Skin of body (tissue), 3 donors: ENCODE measurements at places on chromosomes 13 and 19.

DNA sequence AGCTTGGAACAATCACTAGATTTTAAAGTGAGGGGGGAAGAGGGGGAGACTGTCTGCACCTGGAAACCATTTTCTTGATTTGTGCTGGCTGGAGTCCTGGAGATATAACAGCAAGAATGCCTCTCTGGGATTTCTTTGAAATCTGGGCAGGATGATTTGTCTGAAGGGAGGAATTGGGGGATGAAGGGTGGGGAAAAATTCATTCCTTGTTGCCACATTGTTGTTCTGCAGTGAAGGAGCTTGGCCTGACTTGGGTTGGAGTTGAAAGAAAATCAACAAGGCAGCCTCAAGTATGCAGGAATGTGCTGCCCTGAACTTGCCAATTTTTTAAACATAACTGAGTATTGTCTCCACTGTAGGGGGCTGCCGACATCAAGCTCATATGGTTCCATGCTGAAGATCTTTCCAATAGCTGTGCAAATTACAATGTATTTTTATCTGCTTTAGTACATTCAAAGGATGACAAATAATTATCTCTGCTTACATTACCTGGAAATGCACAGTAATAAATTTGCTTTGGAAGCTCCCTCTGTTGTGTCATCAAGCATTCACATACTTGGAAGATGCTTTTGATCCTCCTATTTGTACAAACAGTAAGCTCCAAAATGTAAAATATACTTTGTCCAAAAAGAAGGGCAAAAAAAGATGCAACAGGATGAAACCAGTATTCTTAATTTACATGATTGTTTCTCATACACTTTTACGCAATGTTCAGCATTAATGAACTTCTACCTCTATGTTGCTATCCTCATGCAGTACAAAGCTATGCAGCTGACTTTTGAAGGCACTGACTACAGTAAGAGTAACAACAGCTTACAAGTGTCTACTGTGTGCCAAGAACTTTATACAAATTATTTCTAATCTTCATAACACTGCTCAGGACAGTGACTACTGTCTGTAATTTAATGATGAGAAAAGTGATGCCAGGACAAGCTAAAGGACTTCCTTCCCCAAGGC, 627.9 kb upstream of the KLF12 start:
- peak; percentile 85 for DNase-seq

DNA sequence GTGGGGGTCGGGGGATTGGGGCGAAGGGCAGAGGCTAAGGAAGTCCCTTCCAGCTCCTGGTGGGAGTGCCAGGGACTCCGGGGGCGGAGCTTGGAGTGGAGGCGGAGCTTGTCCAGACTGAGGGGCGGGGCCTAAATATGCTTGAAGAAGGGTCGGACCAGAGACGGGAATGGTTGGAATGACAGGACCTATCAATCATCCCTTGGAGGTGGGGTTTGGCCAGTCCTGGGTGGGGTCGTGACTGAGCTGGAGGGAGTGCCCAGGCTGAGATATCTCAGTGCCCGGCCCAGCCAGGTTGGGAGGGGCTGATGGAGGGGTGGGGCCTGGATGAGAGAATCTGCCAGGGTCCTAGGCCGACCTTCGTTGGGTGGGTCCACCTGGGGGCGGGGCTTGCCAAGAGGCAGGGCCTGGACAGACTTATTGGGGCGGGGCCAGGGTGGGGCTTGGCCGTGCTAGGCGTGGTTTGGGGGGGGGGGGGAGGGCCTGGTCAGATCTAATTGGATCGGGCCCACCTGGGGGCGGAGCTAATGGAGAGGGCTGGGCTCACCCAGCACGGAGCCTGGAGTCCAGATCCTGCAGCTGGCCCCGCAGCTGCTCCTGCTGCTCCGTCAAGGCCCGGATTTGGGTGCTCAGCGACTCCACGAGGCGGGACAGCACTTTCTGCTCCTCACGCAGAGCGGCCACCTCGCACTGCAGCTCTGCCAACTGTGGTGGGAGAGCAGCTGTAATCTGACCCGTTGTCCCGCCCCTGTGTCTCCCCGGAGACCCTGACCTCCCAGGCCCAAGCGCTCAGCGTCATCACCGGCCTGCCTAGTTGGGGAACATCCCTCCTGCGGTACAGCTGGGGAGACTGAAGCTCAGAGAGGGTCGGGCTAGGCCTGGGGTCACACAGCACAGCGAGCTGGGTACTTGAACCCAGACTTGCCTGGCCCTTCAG, 2.6 kb upstream of the WIZ start:
- peak; percentile 84 for DNase-seq

- DNase-seq = no peak
These were observed 4.5 kb downstream of the KCNN4 start for GRCh38 chr19:43776286-43776685.

DNA sequence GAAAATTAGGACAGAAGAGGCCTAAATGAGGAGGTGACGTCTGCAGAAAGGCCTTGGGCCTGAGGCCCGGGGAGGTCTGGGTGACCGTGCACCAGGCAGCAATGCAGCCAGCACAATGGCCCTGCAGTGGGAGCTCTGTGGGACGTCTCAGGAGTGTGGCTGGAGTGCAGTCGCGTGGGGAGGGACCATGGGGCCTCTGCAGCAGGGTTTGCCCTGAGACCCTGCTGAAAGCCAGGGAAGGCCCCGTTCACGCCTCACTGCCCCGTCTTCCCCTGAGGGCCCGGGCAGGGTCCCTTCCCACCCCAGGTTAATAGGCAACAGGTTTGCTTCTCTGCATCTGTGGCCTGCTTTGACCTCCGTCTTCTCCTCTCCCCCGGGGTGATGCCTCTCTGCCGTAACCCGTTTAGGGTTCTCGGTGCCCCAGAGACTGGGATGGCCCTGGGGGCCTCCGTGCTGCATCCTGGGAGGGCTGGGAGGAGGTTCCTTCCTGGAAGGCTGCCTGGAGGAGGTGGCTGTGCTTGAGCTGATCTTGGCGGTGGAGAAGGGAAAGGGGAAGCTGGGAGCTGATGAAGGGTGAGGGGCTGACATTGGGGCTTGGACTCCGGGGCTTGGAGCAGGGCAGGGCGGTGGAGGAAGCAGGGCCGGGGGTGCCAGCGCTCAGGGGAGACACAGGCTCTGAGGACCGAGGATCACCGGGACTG, 9.7 kb downstream of the PALM start:
- no peak for DNase-seq

GRCh38 chr19:32818536-32818935, 51.0 kb downstream of the SLC7A9 start:
- no peak for DNase-seq

- no peak for DNase-seq
These were observed 793.7 kb upstream of the SLITRK5 start for GRCh38 chr13:86877441-86877840.

DNA sequence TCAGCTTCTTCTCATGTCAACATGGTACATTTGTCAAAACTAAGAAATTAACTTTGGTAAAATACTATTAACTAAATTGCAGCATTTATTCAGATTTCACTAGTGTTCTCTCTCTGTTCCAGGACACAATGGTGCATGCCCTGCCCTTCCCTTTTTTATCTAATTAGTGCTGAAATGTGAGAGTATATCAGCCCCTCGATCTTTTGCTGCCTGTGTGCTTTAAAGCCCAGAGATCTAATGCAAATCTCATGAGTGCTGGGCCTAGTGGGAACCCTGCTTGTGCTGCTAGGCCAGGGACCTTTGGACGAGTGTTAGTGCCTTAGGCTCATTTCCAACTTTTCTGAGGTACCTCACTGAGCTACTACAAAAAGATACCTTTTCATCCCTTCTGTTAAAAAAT, 221.1 kb upstream of the EDNRB start:
- DNase-seq = no peak

- DNase-seq = no peak
These were observed 35.1 kb downstream of the LCP1 start for GRCh38 chr13:46146898-46147297.

GRCh38 chr19:7740682-7741054, 6.7 kb downstream of the CD209 start:
- DNase-seq = no peak

DNA sequence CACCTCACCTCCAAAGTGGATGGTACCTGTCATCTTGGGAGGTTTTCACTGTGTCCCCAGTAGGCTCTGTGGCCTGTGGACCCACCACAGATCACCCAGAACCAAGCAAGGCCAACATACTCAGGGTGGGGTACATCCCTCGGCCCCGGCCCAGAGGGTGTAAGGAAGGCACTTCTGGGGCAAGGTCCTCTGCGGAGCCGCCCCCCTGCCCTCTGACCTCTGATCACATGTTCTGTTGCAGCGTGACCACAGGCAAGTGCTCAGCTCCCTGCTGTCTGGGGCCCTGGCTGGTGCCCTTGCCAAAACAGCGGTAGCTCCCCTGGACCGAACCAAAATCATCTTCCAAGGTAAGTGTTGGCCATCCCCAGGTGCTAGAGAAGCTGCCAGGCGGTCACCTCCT, 36.7 kb downstream of the TMEM161A start:
- DNase-seq = no peak

- DNase-seq = no peak
These were observed 38.7 kb downstream of the KCTD4 start for GRCh38 chr13:45162194-45162593.

- DNase-seq = no peak
These were observed 97.3 kb upstream of the SOX1 start for GRCh38 chr13:111969551-111970135.

GRCh38 chr13:94224670-94225069, 254.8 kb downstream of the DCT start:
- DNase-seq = no peak

DNA sequence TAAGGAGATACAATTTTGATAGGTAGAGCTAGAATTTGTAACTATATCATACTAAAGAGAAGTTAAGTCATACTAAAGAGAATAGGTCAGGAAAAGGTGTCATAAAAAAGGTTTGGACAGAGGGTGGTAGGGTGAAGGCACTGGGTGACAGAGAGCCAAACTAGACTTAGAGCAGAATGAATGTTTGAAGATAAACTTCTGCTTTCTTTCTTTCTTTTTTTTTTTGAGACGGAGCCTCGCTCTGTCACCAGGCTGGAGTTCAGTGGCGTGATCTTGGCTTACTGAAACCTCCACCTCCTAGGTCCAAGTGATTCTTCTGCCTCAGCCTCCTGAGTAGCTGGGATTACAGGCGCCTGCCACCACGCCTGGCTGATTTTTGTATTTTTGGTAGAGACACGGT, 44.1 kb downstream of the TM9SF2 start:
- no peak for DNase-seq

DNA sequence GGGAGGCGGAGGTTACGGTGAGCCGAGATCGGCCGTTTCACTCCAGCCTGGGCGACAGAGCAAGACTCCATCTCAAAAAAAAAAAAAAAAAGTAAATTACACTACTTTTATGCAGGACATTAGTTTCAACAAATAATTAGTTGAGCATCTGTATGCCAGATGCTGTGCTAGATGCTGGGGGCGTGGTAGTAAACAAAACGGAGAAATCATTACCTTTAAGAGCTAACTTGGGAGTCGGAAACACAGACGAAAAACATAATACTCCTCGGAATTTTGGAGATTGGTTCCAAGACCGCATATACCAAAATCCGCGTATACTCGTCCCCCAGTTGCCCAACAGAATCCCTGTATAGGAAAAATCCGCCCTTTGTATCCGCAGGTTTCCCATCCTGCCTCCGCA, 1.3 kb upstream of the DUS3L start:
- DNase-seq = no peak

DNA sequence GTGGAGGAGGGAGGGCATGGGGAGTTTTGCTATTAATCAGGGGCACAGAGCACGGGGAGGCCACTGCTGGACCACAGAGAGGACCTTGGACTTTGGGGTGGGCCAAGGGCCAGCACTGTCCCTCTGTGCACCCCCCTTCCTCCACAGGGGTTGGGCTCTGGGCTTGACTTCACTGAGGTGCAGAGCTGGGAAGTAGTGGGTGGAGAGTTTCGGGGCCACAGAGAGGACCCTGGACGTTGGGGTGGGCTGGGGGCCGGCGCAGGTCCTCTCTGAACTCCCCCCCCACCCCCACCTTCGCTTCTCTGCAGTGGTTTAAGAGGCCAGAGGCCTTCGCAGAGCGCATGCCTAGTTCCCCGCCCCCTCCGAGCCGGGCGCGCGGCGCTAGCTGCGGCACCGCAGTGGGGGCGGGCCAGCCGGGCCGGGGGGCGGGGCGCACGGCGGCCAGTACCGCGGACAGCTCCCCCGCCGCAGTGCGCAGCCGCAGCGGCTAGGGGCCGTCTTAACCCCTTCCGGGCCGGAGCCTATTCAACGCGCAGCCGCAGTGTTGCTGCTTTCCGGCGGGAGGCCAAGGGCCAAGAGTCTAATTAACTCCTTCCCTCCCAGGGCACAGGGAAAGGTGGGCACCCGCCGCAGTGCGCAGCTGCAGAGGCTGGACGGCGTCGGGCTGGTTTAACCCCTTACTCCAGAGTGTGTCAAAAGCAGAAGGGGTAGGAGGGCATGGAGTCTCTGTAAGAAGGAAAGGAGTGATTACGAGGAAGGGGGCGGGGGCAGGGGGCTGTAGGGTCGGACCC, 3.7 kb downstream of the KCNC3 start:
- DNase-seq = peak; percentile 19

GRCh38 chr19:41868120-41868988, 8.3 kb downstream of the RPS19 start:
- no peak for DNase-seq

- DNase-seq = no peak
These were observed 9.6 kb upstream of the SUCLA2 start for GRCh38 chr13:48010698-48011097.

DNA sequence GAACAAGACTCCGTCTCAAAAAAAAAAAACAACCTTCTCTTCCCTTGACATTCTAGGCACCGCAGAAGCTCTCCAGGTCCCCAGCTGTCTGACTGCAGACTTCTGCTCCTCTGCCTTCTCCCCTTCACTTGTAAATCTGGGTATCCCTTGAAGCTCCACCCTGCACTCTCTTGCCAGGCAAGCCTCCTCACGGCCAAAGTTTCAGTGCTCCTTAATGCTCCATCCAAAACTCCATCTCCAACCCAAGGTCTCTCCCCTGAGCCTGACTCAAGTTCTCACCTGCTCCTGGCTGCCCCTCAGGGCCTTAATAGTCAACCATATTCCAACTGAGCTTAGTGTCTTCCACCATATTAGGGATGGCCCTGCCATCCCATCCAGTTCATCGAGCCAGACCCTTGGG, 1.4 kb upstream of the CLDND2 start:
- no peak for DNase-seq

GRCh38 chr19:18895038-18895823, 727 bp downstream of the CERS1 start:
- DNase-seq = no peak

DNA sequence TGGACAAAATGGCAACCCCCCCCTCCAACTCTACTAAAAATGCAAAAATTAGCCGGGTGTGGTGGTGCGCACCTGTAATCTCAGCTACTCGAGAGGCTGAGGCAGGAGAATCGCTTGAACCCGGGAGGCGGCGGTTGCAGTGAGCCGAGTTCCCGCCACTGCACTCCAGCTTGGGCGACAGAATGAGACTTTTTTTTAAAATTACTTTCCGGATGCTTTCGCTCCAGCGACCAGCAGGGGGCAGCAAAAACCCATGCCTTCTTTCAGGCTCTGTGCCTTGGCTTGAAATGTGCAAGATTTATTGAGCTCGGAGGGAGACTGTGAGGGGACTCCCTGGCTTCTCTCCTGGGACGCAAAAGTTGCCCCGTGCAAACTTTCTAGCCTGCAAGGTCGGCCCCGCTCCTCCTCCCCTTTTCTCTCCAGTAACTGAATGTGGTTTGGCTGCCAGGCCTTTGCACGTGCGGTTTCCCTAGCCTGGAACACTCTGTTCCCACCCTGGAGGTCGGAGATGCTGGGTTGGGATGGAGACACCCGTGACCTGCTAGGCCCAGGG, 61.4 kb upstream of the NFIC start:
- peak; percentile 25 for DNase-seq

GRCh38 chr19:35708391-35708790, 4.0 kb downstream of the ZBTB32 start:
- DNase-seq = no peak

- no peak for DNase-seq
These were observed 2.1 kb downstream of the PROSER1 start for GRCh38 chr13:39035799-39036198.

GRCh38 chr13:44870456-44870929, 118.8 kb downstream of the NUFIP1 start:
- no peak for DNase-seq
